Ovary (tissue), 10 donors: ENCODE measurements at places on chromosomes 2 and 18. TPM values are rescaled to one million over a fixed set of nuclear protein-coding genes. Genes with fewer than 3 reads are reported as not detected.
A peak's percentile ranks its signal among the peaks of the same experiment; 100 is the strongest.

The AP1S3 gene
- 0.60 TPM for total RNA-seq

The TRIM43 gene
- not detected for total RNA-seq

The FBXO15 gene
- 1.4 TPM for total RNA-seq

The SULT1C2 gene
- total RNA-seq: 0.40 TPM

The AQP12B gene
- 0.36 TPM for total RNA-seq

The RGPD8 gene
- 15.7 TPM for total RNA-seq

The CDH2 gene
- 9.6 TPM for total RNA-seq

The FSHR gene
- total RNA-seq: 1.8 TPM

The TMEM247 gene
- not detected for total RNA-seq

The SEMA4C gene
- total RNA-seq: 59.2 TPM

The ZC3H8 gene
- 16.0 TPM for total RNA-seq

DNA sequence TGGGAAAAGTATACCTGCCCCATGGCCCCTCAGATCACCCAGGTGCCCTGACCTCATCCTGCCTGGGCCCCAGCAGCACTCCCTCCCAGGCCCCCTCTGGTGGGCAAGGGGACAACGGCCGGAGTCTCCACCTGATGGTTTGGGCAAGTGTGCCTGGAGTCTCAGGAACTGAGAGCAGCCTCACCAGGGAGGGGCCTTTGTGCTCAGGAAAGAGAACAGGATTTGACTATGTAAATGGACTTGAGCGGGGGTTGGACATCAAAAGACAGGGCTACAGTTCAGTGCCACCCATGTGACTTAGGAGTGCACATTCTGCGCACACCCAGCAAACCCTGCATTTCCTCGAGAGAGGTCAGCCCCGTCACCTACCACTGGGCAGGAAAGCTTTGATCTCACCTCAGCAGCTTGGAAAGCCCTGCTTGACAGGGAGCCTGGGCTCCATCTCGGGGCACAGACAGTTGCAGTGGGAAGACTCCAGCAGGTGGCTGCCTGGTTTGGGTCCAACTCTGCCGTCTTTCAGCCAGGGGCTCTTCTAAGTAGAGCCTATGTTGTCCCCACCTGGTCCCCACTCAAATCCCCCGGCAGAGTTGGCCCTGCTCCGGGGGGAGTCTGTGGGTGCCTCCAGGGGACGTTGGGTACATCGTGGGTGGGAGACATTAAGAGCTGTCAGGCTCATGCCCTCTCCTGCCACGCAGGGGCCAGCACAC lies 3.3 kb downstream of the INPP5D start:
- no peak overlapping the region for H3K27ac ChIP-seq
- DNase-seq: no peak
- peaks cover 5% of the 10 kb centered on the region for H3K4me1 ChIP-seq
- no peaks in the 10 kb centered on the region for H3K36me3 ChIP-seq
- no peak overlapping the region for H3K4me3 ChIP-seq

DNA sequence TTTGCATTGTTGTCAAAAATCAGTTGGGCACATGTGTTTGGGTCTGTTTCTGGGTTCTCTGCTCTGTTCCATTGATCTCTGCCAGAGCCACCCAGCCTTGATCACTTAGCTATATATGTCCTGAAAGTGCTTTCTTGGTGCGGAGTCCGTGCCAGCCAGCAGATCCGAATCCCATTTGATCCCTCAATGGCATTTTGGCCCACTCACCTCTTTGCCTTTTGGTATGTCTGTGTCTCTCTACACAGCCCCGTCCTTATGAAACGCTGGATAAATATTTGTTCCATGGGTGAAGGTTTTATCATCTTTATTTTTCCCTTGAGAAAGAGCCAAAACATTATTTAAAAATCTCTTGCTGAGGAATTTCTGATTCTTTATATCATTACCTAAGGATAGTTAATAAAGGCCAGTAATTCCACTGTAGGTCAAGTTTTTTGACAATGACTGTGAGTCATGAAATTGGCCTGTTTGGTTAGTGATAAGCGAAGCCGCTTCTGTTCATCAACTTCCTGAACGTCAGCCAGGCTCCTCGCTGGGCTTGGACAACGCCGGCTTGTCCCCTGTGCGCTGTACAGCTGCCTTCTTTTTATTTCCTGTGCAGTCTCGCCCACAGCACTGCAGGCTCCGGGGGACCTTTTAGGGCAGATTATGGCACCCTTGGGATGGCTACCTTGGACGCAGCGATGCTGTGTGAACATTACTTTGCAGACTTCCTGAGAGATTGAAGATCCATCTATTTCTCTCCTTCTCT lies 24.9 kb downstream of the MTCL1 start:
- peaks cover 5% of the 10 kb centered on the region for H3K4me1 ChIP-seq
- no peak overlapping the region for H3K27ac ChIP-seq
- no peaks in the 10 kb centered on the region for H3K27me3 ChIP-seq
- H3K36me3 ChIP-seq: no peaks in the 10 kb centered on the region
- H3K4me3 ChIP-seq: no peak overlapping the region

- H3K27me3 ChIP-seq: no peaks in the 10 kb centered on the region
- H3K36me3 ChIP-seq: no peaks in the 10 kb centered on the region
- DNase-seq: no peak
- H3K27ac ChIP-seq: no peak overlapping the region
- H3K4me3 ChIP-seq: no peak overlapping the region
These were observed 58.8 kb downstream of the APOB start for GRCh38 chr2:20985062-20985461.

GRCh38 chr2:212186166-212186565 lies 352.4 kb downstream of the ERBB4 start:
- H3K36me3 ChIP-seq: no peaks in the 10 kb centered on the region
- no peak overlapping the region for H3K4me3 ChIP-seq
- no peaks in the 10 kb centered on the region for H3K4me1 ChIP-seq

- H3K4me3 ChIP-seq: no peak overlapping the region
- no peak overlapping the region for H3K27ac ChIP-seq
- H3K36me3 ChIP-seq: no peaks in the 10 kb centered on the region
- DNase-seq: no peak
- H3K27me3 ChIP-seq: no peaks in the 10 kb centered on the region
These were observed 1275.2 kb upstream of the CRIM1 start for GRCh38 chr2:35080231-35080910.

DNA sequence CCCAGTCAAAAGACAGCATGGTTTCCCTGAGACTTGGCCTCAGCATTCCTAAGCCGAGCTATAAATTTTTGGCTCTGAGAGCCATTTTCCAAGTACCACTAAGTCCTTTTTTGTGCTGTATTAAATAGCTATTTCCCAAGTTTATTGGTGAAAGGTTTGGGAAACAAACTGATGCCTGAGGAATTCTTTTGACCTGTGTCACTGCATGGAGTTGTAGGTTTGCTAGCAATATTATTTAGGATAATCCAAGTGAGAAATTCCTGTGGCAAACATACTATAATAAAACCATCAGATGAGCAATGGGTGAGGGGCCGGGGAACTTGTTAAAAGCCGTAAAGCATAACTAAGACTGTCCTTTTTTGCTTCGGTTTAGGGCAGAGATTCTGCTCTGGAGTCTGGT lies 28.4 kb downstream of the ARHGAP28 start:
- H3K27ac ChIP-seq: no peak overlapping the region
- no peaks in the 10 kb centered on the region for H3K36me3 ChIP-seq
- no peaks in the 10 kb centered on the region for H3K4me1 ChIP-seq
- no peak overlapping the region for H3K4me3 ChIP-seq
- H3K27me3 ChIP-seq: no peaks in the 10 kb centered on the region

- H3K36me3 ChIP-seq: no peaks in the 10 kb centered on the region
- peak within 1 kb of the TSS; percentile 47 for H3K4me3 ChIP-seq
- peaks cover 6% of the 10 kb centered on the region for H3K4me1 ChIP-seq
- H3K27ac ChIP-seq: peak within 1 kb of the TSS; percentile 29
- H3K27me3 ChIP-seq: no peaks in the 10 kb centered on the region
These were observed at the start of gene MLPH for GRCh38 chr2:237486819-237487448. MLPH (plus strand) TSS chr2:237487251; CDS start chr2:237493427, 6,176 bp downstream.

DNA sequence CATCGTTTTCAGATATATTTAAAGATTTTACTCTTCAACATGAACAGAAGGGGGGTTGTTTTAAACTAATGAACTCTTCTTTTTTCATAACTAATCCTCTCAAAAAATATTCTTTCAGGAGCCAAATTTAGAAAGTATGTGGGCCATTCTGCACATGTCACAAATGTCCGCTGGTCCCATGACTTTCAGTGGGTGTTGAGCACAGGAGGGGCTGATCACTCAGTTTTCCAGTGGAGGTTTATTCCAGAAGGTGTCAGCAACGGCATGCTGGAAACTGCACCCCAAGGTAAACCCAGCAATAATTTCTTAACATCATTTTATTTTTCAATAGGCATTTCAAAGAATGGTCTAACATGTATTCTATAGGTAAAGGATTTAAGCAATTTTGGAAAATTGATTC lies 136.0 kb downstream of the EML6 start:
- H3K27me3 ChIP-seq: no peaks in the 10 kb centered on the region
- no peak for DNase-seq
- H3K36me3 ChIP-seq: no peaks in the 10 kb centered on the region
- no peak overlapping the region for H3K27ac ChIP-seq
- no peak overlapping the region for H3K4me3 ChIP-seq

DNA sequence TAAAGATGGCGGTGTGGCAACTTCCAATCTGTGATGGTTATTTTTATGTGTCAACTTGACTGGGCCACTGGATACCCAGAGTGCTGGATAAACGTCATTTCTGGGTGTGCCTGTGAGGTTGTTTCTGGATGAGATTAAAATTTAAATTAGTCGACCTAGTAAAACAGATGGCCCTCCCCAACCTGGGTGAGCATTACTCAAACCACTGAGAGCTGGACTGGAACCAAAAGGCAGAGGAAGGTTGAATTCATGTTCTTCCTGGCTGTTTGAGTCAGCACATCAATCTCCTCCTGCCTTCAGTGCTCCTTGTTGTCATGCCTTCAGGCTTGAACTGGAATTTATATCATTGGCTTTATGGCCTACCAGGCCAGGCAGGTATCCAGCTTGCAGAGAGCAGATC lies 190.8 kb upstream of the RGPD4 start:
- H3K27me3 ChIP-seq: no peaks in the 10 kb centered on the region
- no peak overlapping the region for H3K27ac ChIP-seq
- H3K36me3 ChIP-seq: no peaks in the 10 kb centered on the region
- no peaks in the 10 kb centered on the region for H3K4me1 ChIP-seq

DNA sequence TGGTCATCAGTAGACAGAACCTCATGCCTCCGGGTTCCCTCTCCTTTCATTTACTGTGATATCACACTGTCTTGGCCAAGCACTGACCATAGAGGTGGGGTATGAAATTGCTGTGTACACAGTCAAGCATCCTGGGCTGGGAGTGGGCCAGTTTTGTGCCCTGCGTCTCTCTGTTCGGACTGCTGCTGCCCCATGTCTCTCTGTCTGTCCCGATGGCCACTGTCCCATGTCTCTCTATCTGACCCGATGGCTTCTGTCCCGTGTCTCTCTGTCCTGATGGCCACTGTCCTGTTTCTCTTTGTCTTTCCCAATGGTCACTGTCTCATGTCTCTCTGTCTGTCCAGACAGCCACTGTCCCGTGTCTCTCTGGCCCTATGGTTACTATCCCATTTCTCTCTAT lies 164.9 kb downstream of the ARL4C start:
- H3K4me3 ChIP-seq: no peak overlapping the region
- no peaks in the 10 kb centered on the region for H3K4me1 ChIP-seq
- no peaks in the 10 kb centered on the region for H3K27me3 ChIP-seq
- no peak for DNase-seq

DNA sequence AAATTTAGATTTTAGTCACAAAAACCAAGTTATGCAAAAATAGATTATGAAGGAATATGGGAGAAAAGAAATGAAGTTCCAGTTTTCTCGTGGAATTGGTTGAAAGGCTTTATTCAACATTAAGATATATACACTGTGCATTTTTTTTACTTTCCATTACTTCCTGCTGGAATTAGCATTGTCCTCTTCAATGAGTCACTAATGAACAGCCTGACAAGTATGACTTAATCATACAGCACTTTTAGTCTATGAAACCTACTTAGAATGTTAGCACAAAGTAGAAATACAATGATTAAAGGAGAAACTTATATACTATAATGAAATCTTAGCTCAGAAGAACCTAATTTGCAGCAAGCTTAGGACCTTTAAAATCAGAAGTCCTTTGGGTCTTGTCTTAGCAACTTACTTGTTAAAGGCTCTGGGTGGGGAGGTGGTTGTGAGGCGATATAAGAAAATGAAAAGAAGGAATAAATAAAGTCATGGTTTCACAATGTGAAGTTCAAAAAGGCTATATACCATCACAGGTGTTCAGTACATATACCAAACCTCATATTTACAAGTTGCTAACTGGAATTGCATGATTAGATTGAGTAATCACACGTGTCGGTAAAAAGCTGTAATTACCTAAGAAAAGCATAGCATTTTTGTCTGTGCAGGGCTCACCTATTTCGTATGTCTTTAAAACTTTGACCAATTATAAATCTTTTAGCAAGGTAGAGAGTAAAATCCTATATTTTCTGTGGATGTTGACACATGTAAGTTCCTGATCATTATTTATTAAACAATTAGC lies 236.8 kb downstream of the CAMKMT start:
- H3K4me1 ChIP-seq: no peaks in the 10 kb centered on the region
- H3K36me3 ChIP-seq: no peaks in the 10 kb centered on the region
- H3K27ac ChIP-seq: no peak overlapping the region

GRCh38 chr2:172865422-172865821 lies 129.8 kb downstream of the RAPGEF4 start:
- no peak overlapping the region for H3K4me3 ChIP-seq
- no peak overlapping the region for H3K27ac ChIP-seq
- no peaks in the 10 kb centered on the region for H3K36me3 ChIP-seq
- no peaks in the 10 kb centered on the region for H3K27me3 ChIP-seq
- no peaks in the 10 kb centered on the region for H3K4me1 ChIP-seq

DNA sequence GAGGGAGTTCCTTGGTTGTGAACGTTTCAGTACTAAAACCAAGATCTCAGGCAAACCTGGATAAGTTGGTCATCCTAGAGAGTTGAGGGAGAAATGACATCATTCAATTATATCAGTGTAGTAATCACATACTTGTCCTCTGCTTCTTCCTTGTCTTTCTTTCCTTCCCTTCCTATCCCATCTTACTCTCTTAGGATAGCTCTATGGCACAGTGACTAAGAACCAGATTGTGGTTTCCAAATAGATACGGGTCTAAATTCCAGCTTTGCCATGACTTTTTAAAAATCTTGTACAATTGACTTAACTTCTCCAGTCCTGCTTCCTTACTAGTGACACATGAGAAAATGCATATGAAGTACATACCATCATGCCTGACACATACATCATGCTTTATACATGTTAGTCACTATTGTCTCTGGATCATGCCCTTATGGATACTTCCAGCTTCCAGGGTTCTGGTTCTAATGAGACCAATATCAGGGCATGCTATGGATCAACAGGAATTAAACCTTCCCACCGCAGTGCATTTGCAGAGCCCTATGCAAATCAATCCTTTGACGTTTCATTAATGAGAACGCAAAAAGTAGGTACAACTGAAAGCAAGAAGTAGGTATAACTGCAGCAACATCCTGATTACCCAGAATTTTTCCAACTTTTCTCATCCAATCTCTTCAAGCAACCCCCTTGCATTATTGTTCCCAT lies 168.0 kb upstream of the KLF7 start:
- no peaks in the 10 kb centered on the region for H3K36me3 ChIP-seq

DNA sequence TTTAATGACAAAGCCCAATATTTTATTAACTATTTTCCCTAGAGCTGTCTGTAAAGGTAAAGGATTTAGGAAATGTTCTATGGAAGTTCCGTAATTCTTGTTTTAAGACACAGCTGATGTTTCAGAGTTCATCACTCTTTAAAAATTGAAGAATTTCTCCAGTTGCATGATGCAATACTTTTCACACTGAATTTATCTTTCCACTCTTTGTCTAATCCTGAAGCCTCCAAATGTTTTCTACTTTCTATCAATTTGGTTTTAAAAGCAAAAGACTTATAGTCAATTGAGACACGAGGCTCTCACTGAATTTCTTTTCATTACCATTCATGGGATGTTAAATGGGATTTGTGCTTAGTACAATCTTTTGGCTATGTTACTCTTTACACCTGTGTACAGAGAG lies 223.2 kb downstream of the TDRD15 start:
- no peaks in the 10 kb centered on the region for H3K4me1 ChIP-seq
- H3K36me3 ChIP-seq: no peaks in the 10 kb centered on the region
- no peak overlapping the region for H3K27ac ChIP-seq
- H3K27me3 ChIP-seq: no peaks in the 10 kb centered on the region
